Kidney epithelial cell (primary cell): ENCODE measurements at places on chromosomes 11 and 22. TPM values are rescaled to one million over a fixed set of nuclear protein-coding genes. Genes with fewer than 3 reads are reported as not detected.

- no peak for DNase-seq
These were observed 69.8 kb downstream of the FBLN1 start for GRCh38 chr22:45572444-45572843.

- DNase-seq: no peak
These were observed 62.1 kb upstream of the SESN3 start for GRCh38 chr11:95293116-95293515.

DNA sequence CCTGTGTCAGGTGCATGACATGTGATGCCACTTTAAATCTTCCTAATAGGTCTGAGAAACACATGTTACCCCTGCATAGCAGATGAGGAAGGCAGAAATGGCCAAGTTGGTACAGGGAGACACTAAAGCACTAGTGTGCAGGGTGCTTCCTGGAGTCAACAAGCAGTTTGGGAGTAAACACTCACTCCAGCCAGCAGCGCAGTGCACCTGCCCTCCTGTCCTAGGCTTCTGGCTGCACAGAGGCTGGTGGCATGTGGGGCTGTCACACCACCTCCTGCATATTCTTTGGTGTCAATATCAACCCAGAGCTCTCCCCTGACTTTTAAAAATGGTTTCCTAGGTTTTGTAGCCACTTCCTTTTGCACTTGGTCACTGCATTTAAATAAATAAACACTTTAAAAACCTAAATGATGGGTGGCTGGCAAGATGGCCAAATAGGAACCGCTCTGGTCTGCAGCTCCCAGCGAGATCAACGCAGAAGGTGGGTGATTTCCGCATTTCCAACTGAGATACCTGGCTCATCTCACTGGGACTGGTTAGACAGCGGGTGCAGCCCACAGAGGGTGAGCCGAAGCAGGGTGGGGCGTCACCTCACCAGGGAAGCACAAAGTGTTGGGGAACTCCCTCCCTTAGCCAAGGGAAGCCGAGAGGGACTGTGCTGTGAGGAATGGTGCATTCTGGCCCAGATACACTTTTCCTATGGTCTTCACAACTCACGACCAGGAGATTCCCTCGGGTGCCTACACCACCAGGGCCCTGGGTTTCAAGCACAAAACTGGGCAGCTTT, 33.5 kb downstream of the GAB4 start:
- DNase-seq: no peak

DNA sequence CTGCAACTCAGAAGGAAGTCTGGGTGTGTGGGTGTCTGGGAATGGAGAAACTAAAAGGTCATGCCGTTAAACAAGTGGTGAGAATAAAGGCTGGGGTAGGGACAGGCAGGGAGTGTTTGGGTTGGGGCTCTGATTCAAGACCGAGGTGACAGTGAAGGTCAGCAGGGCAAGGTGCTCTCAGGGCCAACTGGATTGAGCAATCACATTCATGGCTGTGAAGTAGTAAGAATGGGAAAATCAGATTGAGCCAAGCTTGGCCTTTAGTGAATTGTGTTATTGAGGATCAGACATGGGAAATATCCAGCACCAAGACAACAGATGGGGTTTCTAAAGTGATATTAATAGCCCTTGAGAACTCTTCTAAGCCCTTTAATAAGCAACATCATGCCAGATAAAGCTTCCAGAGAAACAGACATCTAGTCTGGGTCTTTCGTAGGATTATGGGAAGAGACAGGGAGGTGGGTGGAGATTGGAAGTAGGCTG, 24.3 kb downstream of the SCN3B start:
- no peak for DNase-seq

GRCh38 chr11:73145986-73146575, 4.0 kb upstream of the FCHSD2 start:
- no peak for DNase-seq

GRCh38 chr11:70331901-70332300, 61.4 kb downstream of the PPFIA1 start:
- DNase-seq: no peak

- no peak for DNase-seq
These were observed 53.7 kb upstream of the CCDC34 start for GRCh38 chr11:27416568-27417176.

DNA sequence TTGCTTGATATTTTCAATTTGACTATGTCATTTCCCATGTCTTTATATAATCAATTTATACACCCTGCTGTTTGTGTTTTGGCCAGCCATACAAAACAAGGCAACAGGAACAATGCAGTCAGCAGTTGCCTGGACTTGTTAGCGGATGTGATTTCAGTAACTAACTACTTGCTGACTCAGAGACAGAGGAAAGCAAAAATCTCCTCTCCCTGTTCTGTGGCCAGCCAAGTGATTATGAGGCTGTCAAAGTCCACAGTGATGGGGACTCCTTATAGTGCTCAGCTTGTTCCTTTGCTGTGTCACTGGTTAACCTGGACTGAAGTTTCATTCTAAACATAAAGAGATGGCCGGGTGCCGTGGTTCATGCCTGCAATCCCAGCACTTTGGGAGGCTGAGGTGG, 32.6 kb upstream of the APLP2 start:
- DNase-seq: peak; percentile 56

- no peak for DNase-seq
These were observed 92.9 kb downstream of the DYNC2H1 start for GRCh38 chr11:103202048-103202651.

DNA sequence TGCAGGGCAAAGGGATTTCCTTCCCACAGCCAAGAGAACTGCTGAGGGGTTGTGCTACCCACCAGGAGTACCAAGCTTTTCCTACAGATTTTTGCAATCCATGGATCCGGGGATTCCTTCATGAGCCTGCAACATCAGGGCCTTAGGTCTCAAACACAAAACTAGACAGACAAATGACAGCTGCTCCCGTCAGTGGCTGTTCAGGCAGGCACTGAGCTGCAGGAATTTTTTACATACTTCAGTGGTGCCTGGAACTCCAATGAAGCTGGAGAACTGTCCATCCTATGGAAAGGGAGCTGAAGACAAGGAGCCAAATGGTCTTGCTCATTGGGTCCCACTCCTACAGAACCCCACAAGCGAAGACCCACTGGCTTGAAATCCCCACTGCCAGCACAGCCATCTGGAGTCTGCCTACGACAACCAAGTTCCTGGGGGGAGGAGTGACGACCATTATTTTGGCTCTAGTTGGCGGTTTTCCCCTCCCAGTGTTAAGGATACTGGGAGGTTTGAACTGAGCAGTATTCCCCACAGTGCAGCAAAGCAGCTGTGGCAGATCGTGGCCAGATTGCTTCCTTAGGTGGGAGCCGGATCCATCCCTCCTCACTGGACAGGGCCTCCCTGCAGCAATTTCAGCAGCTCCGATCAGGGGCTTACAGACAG, 157.7 kb upstream of the TMEM45B start:
- no peak for DNase-seq

DNA sequence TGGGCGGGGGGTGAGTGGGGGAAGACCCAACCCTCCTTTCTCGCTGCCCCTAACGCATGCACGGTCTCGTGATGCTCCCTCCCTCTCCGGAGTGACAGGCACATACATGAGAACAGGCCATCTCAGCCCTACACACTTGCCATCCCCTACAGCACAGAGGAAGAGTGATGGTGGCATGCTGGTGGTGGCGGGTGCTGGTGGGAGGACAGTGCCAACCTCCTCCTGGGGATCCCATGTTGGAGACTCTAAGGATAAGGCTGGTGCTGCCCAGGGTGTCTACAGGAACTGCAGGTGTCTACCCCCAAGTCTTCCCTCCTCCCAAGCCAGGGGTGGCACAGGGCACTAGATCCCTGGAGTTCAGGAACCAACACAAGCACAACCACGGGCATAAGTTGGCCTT, 6.7 kb upstream of the NLRX1 start:
- no peak for DNase-seq

GRCh38 chr22:35376728-35377472, 4.0 kb upstream of the HMOX1 start:
- peak; percentile 95 for DNase-seq

- no peak for DNase-seq
These were observed 31.8 kb downstream of the EIF3M start for GRCh38 chr11:32615422-32615821.

DNA sequence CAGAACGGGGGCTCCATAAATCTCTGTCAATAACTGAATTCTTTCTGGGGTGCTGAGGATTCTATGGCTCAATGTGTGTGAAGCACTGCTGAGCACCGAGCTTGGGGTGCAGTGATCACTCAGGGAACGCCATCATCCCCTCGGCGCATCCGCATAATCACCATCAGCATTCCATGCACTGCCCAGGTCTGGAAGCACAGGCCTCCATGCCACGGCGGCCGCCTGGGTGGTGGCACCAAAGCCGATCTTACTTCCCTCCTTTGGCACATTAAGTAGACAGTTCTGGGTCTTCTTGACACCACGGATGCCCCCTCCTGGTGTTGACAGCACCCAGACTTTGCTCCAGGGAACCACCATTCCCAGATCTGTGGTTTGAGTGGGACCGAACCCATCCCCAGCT, 15.6 kb downstream of the LTO1 start:
- no peak for DNase-seq

GRCh38 chr11:47186076-47186699, at the start of gene PACSIN3:
Gene PACSIN3 (minus strand): TSS chr11:47186434. CDS start chr11:47182727, 3,707 bp downstream.
- DNase-seq: no peak

- no peak for DNase-seq
These were observed 183.9 kb downstream of the CEP164 start for GRCh38 chr11:117511483-117511930.

DNA sequence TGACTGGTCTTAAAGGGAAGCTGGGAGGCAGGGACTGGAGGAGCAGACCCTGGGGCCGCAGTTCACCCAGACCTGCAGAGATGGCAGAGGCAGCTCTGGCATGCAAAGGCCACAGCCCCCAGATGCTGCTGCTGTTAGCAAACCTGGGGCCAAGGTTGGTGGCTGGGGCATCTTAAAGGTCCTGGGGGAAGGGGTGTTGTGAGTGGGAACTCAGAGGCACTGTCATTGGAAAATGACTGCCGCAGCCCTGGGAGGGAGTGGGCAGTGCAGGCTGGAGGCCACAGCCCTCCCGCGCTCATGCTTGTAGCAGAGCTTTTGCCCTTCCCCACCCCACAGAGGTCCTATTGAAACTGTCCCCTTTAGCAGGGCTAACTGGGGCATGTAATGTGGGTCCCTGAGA, 111.8 kb downstream of the CTTN start:
- no peak for DNase-seq

DNA sequence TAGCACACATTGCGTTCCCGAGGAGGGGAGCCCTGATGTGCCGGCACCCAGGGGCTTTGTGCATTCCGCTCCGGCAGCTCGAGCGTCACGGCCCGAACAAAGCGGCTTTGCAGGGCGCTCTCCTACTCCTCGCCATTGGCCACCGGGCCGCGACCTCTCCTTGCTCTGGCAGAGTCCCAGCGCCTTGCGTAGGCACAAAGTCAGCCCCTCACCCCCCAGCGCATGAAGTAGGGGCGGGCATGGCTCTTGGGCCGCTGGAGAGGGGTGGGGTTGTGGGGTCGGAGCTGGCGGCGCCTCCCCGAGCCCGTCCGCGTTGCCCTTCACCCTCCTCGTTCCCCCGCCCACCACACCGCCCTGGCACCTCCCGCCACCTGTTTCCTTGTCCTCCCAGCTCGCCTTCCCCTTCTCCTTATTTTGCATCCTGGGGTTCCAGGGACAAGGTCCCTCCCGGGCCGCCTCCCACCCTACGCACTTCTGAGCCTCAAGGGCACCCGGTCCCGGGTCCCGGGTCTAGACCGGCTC, 753 bp upstream of the PPARA start:
- no peak for DNase-seq

DNA sequence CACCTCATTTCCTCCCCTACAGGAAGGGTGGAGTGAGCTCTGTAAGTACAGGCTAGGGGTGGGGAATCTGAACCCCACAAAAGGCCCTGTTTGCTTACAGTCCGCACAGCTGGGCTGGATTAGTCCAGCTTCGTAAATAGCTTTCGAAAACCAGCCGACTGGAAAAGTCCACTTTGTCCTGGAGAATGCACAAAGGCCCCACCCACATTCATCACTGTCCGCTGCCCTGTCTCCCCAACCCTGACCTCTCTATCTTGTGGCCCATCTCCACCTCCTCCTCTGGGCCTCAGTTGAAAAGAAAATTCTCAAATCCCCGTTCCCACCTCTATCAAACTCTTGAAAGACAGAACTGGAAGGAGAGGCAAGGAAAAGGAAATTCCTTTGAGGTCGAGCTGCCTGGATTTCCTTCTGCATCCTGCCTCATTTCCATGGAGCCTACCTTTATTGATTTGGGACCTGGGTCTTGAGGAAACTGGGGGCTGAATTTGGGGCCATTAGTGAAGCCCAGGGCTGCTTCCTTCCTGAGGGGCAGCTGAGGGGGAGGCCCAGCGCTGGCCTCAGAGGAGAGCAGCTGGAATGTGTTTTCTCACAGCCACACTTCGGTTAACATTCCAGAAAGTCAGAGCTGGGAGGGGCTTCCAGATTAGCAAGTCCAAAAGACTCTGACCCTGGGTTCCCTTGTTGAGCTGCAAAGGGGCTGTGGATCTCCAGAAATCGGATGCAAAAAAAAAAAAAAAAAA, 147.6 kb downstream of the FBXO7 start:
- DNase-seq: no peak

DNA sequence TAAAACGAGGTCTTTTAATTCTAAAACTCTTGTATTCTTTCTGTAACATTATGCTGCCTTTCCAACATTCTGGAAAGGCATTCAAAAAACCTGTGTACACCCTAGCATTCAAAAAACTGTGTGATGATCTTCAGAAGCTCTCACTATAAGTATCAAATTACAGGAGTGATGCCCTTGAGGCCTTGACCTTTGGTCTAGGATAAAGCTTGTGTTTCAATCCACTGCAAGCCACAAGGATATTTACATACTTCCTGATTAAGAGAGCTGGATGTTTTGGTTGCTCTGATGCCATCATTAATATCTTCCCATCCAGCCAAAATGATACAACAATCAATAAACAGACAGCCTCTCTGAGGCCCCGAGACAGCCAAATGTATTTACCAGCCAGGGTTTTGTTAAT, 11.9 kb downstream of the CLPB start:
- DNase-seq: no peak

GRCh38 chr11:70908223-70908622, 344.2 kb downstream of the SHANK2 start:
- no peak for DNase-seq

The NXPE4 gene
- total RNA-seq: not detected in 2 replicates

The MRE11 gene
- 7.0 and 8.1 TPM in 2 replicates for total RNA-seq

The TBX10 gene
- total RNA-seq: not detected in 2 replicates

The PDE2A gene
- 4.3 and 6.0 TPM in 2 replicates for total RNA-seq

The OR51G2 gene
- not detected in 2 replicates for total RNA-seq

The ARL2 gene
- total RNA-seq: 164 and 170 TPM in 2 replicates

The PARVG gene
- not detected in 2 replicates for total RNA-seq

The RAG1 gene
- total RNA-seq: 2.4 and 2.5 TPM in 2 replicates

The GALNT18 gene
- total RNA-seq: 5.6 and 6.6 TPM in 2 replicates

The CATSPERZ gene
- total RNA-seq: not detected in 2 replicates

The AQP11 gene
- 0.75 and 1.7 TPM in 2 replicates for total RNA-seq

The ANKK1 gene
- total RNA-seq: 0.50 and 0.75 TPM in 2 replicates

The WT1 gene
- total RNA-seq: 8.5 and 12.3 TPM in 2 replicates

The MPEG1 gene
- total RNA-seq: 0.27 TPM in 1 of 2 replicates, not detected in the other
